ENCODE measurements at places on chromosomes 16 and 17.

DNA sequence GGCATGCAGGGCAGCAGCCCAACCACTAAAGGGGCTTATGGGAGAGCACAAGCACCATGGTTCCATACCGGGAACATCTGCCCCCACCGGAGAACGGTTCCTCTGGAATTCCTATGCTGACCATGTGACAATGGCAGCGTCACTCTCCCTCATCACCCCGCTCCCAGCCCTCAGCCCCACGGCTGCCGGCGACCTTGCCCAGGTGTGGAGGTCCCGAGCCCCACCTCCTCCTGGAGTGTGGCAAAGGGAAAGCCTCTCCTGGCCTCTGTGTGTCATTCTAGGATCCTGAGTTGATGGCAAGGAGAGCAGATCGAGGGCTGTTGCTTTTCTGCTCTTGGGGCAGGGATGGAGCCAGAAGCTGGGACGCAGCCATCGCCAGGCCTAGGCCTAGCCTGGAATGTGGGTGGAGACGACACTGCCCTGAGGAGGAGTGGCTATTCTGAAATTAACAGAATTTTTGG, 17.8 kb upstream of the RNPS1 start:
- DNase-seq, result no peak

DNA sequence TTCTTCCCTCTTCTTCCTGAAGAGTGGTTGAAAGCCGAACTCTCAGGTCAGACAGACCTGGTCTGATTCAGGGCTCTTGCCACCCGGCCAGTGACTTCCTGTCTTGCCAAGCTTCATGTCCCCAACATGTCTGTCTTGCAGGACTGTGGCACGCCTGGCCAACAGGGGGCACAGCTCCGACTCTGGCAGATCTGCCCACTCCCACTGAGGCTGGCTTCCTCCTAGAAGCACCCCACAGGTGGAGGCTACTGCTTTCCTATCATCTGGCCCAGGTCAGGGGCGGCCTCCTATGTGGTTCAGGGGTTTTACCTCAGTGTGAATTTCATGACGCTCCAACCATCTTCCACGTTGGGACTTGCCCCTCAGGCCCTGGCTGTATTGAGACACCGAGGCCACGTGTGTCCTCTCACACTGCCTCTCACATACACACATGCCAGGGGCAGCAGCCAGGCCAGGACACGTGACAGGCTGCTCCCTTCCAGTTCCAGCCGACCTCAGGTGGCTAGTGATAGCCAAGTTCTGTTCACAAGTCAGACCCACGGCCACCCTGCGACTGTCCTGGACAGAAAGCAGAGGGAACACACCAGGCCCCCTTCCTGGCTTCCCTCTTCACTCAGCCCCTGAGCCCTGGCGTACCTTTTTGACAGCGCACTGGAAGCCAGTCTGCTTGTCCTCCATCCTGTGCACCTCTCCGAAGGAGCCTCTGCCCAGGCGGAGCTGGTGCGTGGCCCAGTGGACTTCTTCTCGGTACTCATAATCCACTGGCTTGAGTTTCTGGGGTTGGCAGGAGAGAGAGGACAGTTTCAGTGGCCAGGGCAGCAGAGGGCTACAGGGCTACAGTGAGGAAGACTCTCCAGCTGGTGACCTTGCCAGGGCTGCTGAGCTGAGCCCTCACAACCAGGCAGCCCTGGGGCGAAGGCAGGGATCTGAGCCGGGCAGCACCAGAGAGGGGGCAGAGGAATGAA, 22.6 kb upstream of the SPATA32 start:
- no peak for DNase-seq

- no peak for DNase-seq
Observed at GRCh38 chr17:2211661-2212399, 91.8 kb downstream of the SMG6 start.

- DNase-seq, result no peak
Observed at GRCh38 chr16:78763821-78764440, 664.5 kb downstream of the WWOX start.

GRCh38 chr16:48860341-48860740, 250.4 kb upstream of the N4BP1 start:
- DNase-seq, result no peak

GRCh38 chr16:81833751-81834150, 54.7 kb downstream of the PLCG2 start:
- DNase-seq, result no peak

GRCh38 chr17:42117397-42118125, 3.6 kb downstream of the KAT2A start:
- DNase-seq, result no peak

DNA sequence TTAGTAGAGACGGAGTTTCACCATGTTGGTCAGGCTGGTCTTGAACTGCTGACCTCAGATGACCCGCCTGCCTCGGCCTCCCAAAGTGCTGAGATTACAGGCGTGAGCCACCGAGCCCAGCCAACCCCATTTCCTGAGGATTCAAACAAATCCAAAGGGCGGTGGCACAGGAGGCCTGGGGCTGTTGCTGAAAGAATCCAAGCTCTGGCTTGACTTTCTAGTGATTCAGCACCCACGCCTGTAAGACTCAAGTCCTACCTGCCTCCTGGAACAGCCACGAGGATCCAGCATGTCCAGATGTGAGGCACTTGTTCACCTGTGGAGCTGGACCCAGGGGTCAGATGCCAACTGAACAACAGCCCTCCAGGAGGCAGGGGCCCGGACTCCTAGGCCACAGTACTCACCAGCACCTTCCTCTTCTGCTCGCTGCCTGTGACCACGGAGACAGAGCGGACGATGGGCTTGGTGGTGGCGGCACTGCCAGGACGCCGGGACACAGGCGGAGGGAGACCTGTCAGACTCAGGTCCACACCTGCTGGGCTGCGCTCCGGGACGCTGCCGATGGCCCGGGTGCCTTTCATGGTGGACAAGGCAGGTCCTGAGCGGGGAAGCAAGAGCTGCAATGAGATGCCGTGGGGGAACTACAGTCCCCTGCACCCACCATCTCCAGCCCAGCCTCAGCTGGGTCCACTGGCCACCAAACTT, 3.1 kb downstream of the CEP131 start:
- DNase-seq, result no peak

- DNase-seq, result no peak
Observed at GRCh38 chr16:54697677-54698076, 233.0 kb upstream of the IRX5 start.

DNA sequence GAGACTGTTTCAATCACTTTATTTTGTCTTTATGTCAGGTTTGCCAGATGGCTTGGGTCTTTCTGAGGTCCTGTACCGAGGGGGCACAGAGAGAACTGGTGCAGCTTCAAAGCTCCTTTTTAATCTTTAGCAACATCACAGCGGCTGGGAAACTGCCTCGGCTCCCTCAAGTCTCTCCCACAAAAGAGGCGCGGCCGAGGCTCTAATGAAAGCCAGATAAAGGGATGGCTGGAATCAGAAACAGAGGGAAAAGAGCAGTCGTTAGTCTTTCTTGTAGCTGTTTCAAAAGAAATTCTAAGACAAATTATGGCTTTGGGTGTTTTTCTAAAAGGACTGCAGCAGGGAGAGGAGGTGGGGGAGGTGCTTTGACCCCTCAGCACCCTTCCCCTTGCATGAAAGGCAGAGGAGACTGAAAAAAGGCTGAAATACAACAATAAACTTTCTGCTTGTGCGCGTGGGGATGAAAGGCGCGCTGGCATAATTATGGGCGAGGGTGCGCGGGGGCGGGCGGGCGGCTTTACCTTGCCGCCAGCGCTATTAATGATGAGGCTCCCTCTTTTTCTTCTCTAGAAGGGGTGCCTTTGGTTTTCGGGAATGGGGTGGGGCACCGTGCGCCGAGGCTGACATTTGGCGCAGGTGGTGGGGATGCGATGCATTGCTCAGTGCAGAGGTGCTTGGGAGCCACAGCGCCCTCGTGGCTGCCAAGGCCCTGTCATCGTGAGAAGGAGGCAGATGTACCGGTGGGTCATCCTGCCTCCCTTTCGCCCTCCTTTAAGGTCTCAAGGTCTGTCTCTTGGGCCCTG, 22.3 kb upstream of the BRD7 start:
- no peak for DNase-seq

DNA sequence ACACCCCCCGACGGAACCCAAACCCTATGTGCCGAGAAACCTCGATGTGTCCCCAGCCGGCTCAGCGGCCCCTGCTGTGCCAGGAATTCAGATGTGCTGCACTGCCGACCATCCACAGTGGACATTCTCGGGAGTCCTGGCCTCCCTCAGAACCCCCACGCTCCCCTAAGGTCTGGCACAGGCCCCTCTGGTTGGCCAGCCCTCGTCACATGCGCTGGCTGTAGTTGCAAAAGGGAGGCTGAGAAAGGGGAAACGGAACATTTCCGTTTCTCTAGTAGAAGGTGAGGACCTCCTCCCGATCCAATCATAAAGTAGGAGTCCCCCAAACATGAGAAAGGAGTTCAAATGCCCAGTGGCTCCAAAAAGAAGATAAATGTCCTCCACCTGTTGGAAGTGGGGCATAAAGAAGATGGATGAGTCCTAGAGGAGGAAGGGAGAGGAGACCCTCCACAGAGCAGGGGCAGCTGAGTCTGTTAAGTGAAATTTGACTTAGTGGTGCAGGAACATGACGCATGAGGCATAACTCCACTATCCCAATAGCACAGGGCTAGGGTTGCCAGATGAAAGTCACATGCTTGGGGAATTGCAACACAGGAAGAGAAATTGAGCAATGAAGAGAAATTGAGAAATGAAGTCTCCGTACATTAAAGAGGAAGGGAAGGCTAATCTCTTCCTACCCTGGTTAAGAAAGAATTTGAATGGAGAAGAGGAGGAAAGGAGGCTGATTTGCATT, 49.3 kb upstream of the WSB1 start:
- DNase-seq, result no peak

DNA sequence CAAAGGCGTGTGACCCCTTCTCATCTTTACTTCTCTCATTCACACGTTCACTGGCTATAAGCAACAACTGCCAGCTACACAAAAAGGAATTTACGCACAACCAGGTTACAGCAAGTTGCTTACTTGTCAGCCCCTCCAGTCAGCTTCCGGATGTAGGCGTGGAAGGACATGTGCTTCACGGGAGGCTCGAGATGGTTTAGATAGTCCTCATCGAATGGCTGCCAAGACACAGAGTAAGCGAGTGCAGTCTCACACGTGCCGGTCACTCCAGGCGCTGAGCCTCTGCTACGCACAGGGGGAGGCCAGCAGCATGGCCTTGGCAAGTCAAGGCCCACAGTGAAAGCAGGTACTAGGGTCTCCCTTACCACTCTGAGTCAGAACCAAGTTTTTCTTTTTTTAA, 28.3 kb downstream of the NPLOC4 start:
- no peak for DNase-seq
